ENCODE measurements at places on chromosomes 1 and 21.

DNA sequence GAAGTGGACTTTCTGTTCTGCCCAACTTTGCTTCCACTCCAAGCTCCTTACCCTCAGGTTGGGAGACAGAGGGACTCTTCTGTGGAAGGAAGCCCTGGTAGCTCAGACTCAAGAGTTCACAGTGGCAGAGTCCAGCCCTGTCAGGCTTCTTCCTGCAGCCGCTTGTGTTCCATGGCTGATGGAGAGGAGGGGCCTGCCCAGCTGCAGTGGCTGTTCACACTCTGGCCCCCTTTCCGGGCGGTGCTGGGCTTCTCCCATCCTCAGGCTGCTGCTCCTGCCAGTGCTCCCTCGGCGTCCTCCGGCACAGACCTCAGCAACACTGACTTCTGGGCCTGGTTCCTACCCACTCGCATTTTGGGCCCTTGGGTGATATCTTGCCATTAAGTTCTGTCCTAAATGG lies 4.0 kb downstream of the KRTAP10-1 start:
- DNase-seq = no peak

- DNase-seq = no peak
Measured at GRCh38 chr1:109983380-109984189, 980 bp upstream of the AHCYL1 start.

- no peak for DNase-seq
Measured at GRCh38 chr1:30704271-30704670, 19.1 kb downstream of the MATN1 start.

DNA sequence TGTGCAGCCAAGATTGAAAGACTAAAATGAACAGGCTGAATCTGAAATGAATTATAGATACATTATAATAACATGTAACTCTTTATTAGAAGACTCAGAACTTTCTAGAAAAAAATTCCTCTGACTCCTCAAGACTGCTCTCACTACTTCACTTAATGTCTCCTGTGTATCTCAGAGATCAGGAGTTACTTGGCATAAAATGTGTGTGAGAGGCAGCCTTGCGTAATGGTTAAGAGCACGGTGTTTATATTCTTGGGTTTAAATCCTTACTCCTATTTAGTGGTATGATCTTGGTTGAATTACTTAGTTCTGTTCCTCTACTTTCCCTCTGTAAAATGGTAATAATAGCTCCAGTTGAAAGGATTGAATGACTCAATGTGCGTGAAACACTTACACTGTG lies 634.9 kb downstream of the LTN1 start:
- DNase-seq = no peak

DNA sequence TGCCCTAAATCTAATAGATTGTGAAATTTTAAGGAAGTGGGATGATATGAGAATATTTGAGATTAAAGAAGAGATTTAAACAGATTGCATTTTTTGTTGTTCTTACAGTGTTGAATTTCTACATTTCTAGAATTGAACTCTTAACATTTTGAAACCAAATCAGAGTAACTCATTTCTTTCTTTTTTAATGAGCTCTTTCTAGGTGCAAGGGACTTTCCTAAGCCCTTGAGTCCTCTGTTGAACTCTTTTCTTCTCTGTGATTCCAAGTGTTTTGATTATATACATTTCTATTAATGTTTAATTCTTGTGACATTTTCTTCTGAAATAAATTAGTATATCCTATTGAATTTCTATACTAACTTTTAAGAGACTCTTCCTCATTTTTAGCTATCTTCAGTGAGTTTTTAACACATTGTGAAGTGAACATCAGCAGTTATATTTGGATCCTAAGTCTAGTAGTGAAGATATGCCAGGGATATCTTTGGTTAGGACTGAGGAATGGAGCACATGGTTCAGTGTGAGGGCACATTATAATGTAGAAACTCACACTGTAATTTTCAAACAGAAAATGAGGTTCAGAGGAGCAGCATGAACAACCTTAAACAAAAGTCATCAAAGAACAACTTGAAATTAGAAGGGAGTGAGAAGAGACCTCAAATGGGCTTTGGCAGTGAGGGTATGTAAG lies 53.1 kb downstream of the ATG4C start:
- DNase-seq = no peak

- no peak for DNase-seq
Measured at GRCh38 chr1:210332233-210332632, 3.5 kb downstream of the HHAT start.

DNA sequence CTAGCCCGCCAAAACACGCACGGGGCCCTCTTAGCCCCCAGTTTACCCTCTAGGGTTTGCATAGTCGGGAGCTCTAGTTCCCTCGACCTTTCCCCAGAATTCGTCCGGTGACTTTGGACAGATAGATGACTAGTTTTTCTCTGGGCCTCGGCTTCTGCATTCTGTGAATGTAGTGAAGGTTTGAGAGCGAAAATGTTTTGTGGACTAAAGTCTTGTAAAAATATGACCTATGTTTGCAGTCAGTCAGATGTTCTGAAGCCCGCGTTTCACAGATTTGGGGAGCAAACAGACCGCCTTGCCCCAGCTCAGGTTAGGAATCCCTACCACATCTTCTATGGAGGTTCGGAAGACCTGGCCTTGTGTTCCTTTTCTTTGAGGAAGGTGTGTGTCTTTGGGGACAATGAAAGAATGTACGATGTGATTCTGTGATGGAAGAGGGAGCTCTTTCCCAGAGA lies 401 bp downstream of the UQCRH start:
- DNase-seq = no peak

DNA sequence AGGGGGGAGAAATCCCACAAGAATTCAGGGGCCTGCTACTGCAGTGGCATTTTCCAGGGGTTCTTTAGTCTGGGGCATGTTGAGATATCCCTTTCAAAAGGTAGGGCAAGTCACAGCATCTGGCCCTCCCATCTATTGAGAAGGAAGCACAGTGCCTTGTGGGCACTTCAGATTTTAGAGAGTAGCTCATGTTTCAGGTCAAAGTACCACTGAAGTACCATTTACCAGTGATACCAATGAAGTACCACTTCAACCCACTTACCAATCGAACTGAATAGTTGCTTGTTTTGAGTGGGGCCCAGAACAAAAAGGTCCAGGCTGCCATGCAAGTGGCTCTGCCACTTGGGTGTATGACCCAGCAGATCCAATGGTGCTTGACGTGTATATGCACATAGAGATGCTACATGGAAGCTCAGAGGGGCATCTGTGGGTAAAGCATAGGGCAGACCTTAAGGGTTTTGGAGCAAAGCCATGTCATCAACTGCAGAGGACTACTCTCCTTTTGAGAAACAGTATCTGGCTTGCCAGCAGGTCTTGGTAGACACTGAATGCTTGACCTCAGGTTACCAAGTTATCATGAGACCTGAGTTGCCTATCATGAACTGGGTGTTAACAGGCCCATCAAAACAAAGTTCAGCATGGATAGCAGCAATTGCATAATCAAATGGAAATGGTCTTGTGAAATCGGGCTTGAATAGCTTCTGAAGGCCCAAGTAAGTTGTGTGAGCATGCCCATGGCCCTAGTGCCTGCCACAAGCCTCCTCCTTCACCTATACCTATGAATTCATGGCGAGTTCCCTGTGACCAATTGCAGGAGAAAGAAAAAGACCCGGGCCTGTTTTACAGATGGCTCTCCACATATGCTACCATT lies 23.5 kb downstream of the PLA2G2D start:
- DNase-seq = no peak

Data from NCI-H2107 (cell line).